SK-N-SH treated with all-trans-retinoic acid at 6 μM for 48 hours (cell line): ENCODE measurements at places on chromosomes 13 and 19.

DNA sequence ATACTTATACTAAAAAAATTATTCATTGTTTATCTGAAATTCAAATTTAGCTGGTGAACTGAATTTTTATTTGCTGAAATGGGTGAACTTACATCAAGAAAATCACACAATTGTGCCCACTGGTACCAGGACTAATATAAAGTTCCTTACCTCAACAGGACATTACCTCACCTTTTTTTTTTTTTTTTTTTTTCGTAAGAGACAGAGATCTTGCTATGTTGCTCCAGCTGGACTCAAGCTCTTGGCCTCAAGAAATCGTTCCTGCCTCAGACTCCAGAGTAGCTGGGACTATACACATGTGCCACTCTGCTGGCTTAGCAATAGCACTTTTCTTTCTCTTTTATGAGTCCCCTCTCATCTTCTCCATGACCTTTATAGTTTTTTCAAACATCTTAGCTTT lies 22.5 kb upstream of the NDFIP2 start:
- peak; percentile 38; the same call in 2 of the 3 replicates for ATAC-seq

DNA sequence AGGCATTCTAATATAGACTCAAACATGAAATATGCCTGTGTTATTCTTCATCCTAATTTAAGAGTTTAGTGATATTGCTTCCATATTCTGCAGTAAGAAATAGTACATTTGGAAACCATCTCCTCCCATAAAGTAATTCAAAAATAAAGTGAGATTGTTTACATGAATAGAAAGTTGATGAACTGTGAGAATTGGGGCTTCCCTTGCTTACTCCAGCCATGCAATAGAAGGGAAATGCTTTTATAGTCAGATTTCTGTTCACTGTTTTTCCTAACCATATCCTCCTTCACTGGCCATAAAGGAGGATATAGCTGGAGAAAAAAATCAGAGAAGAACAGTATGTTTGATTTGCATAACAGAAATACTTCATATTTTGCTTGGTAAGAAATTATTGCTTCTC lies 7.8 kb downstream of the LRCH1 start:
- no peak for ATAC-seq

DNA sequence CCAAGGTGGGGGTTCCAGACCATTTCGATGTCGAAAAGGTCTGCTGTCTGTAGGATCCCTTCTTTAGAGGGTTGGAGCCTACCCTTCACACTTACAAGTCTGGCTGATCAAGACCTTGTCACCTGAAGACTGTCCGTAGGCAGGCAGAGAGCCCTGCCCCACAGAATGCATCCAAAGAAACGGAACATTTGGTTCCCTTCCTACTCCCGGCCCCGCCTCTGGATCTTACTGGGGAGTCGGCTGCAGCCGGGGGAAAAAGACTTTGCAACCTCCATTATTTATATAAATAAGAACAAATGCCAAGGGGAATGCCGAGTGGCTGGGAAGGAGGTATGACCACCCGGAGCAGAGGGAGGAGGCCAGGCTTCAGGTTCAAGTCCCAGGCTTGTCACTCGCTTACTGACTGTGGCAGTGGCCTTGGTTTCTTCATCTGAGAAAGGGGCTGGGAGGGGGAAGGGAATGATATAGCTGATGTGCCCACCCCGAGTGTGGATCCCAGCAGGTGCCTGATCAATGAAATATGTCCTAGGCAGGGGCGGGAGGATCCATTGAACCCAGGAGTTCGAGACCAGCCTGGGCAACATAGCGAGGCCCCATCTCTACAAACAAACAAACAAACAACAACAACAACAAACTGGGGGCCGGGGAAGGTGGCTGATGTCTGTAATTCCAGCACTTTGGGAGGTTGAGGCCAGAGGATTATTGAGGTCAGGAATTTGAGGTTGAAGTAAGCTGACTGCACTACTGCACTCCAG lies 48.7 kb downstream of the RFX2 start:
- ATAC-seq = no peak

DNA sequence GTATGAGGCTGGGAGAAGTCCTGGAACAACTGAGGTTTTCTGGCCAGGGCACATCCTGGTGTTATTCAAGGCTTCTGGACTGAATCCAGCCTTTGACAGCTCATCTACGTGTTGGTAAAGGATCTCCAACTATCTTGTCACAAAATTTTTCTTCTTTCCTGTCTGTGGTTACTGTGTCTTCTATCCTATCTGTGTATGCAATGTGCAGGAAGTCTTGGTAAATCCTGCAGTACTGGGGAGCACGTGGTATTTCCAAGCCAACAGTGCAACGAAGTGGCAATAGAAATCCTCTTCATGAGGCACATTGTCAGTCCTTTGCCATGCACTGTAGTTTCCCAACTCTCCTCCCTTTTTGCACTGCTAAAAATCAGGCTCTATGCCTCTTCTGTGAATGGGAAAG lies 86.7 kb downstream of the ZNF100 start:
- ATAC-seq = no peak

GRCh38 chr13:110015253-110015652 lies 228.9 kb upstream of the IRS2 start:
- no peak for ATAC-seq

- peak; percentile 44; the same call in 2 of the 3 replicates for ATAC-seq
Measured at GRCh38 chr13:93169980-93170379, 56.6 kb upstream of the GPC6 start.
